Lung (tissue), 17 donors: ENCODE measurements at places on chromosomes 1 and 21.

- no peak for DNase-seq
These were observed 116.1 kb downstream of the DENND1B start for GRCh38 chr1:197659171-197659570.

GRCh38 chr1:55047611-55048010 is 8.3 kb downstream of the PCSK9 start:
- DNase-seq: no peak

- DNase-seq: no peak
These were observed 51.6 kb downstream of the MROH9 start for GRCh38 chr1:170986901-170987300.

DNA sequence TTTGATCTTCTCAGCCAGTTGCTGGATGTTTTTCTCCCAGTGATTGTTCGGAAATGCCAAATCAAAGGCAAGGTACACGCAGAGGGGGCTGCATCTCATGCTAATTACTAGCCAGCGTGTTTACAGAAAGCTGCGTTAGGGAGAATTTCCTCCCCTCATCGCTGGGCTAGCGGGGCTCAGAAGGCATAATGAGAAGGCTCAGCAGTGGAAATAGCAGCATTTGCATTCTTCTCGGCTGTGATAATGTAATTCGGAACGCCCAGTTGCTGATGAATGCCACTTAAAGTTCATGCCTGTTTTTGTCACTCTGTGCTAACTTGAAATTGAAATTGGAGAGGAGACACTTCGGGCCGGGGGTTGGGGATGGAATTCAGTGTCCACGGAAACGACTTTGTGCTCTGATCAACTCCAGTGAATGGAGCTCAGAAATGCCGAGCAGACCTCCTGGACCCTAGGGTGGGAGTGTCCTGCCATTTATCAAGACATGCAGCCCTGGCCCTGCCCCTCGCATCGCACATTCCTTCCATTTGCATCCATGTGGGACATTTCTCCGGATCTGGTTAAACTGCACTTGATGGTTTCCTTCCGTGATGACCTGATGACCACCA is 313.4 kb upstream of the C1orf174 start:
- DNase-seq: no peak

- DNase-seq: no peak
These were observed 6.0 kb downstream of the PSMB4 start for GRCh38 chr1:151405187-151405951.

DNA sequence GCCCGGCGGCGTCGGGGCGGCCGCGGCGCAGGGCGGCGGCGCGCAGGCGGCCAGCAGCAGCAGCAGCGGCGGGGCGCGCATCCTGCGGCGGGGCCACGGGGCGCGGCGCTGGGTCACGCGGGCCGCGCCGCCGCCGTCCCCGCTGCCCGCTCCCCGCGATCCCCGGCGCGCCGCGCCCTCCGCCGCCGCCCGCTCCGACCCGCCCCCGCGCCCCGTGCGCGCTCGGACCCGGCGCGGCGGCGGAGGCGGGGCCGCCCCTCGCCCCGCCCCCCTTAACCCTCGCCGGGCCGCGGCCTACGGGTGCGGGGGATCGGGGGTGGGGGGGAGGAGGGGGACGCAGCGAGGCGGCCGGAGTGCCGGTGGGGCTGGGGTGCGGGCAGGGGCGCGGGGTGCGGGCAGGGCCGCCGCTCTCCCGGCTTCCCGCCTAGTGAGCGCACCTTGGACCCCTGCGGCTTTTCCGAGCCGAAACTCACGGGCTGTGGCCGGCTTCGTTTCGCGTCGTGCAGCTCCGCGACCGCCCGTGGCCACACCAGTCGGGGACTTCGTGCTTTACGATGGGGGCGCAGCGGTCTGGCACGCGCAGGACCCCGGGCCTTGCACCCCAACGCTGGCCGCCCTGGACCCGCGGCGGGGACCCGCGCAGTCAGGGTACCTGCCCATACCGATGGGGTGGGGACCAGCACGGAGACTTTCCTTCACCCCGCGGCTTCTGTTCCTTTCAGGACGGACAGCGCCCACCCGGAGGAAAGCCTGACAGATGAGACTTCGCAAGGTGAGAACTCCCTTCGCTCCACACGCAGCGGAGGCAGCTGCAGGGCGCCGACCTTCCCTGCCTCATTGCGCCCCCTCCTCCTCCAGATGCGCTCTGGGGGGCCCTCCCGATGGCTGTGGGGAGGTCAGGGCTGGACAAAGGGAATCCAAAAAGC is at the start of gene FNDC10:
FNDC10 (minus strand) TSS at position 201 of the 926 bp plus-strand sequence; CDS start at position 81, 120 bp downstream.
- no peak for DNase-seq

- DNase-seq: no peak
These were observed 26.3 kb upstream of the ZNF648 start for GRCh38 chr1:182087719-182088350.

DNA sequence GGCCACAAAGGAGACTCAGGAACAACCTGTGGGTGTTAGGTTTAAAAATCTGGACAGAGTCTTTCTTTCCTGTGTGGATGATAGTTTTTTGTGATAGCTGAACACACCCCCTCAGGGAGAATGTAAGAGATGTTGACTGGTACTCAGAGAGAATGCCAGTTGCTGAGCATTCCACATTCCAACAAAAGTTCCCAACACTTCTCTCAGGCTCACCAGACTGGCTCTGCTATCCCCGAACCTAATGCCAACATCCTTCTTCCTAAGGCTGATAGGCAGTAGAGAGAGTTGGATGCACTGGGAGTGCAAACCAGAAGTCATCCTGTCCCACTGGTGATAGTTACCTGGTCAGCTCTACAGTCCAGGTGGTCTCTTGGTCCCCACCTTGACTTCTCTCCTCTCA is 28.7 kb upstream of the POU2F1 start:
- DNase-seq: no peak

DNA sequence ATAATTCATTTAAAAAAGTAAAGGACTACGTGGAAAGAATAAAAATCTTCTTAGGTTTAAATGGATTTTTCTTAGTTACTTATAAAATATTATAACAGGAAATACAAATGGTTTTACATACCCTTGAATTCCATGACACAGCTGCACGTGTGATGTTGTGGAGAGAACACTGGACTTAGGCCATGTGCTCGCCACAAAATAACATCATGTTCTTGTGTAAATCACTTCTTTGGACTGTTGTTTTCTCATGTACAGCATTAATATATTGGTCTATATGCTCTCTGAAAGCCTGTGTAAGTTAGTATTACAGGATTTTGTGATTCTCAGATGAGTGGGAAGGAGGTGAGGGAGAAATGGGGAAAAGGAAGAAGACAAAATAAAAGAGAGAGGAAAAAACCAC is 228.2 kb downstream of the DNM3 start:
- DNase-seq: no peak

DNA sequence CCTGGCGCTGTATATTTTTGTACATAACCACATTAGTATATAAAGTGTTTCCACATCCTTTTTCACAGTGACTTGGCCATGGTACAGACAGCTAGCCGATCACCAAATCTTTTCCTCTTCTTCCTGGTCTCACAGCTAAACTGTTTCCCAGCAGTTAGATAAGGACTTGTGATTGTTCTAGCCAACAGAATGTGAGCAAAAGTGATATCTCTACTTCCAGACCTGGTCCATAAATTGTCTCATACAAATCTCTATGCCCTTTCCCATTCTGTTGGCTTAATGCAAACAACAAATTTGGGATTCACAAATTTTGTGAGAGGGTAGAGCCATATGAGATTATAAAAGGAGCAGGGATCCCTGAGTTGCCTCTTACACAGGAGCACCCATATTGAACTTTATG is 19.5 kb downstream of the PAFAH2 start:
- DNase-seq: no peak

- no peak for DNase-seq
These were observed 6.8 kb downstream of the GPR137B start for GRCh38 chr1:236149003-236149595.

GRCh38 chr1:52426371-52426770 is 22.0 kb downstream of the PRPF38A start:
- peak; percentile 40 for DNase-seq

GRCh38 chr1:222240536-222241181 is 307.2 kb downstream of the HHIPL2 start:
- DNase-seq: no peak

DNA sequence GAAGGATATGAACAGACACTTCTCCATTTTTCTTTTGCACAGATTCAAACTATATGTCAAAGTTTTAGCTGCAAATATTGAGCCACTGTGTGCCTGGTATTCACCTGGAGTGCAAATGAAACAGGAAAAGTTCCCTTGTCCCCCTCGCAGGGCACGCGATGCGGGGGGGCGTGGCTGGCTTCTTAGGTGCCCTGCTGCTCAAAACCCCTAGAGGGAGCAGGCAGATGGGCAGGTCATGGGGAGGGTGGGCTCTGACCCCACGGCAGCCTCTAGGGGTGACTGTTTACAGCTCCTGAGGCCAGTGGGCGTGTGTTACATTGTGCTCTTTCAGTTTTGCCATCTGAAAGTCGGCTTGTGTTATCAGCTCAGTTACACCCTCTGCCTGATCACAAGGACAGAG is 931.2 kb upstream of the B3GALT2 start:
- DNase-seq: no peak

- no peak for DNase-seq
These were observed 31.0 kb downstream of the HSD3B1 start for GRCh38 chr1:119537966-119538365.

GRCh38 chr1:220803401-220804201 is 16.9 kb downstream of the MTARC1 start:
- DNase-seq: peak; percentile 68

DNA sequence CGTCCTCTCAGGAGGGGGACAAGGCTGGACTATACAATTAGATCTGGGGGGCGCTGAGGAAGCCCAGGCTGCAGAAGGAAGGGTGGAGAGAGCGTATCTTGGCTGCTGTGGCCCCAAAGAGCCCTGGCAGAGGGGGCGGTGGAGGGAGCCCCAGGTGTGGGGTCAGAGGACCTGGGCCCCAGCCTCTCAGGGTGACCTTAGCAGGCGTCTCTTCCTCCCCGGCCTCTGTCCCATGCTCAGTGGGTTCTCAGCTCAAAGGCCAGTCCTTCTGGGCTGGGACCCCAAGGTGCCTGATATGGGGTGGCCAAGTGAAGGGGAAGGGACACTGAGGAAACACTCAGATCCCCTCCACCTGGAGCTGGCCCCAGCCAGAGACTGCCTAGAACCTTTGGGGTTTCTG is 1.8 kb downstream of the FAM131C start:
- DNase-seq: no peak

DNA sequence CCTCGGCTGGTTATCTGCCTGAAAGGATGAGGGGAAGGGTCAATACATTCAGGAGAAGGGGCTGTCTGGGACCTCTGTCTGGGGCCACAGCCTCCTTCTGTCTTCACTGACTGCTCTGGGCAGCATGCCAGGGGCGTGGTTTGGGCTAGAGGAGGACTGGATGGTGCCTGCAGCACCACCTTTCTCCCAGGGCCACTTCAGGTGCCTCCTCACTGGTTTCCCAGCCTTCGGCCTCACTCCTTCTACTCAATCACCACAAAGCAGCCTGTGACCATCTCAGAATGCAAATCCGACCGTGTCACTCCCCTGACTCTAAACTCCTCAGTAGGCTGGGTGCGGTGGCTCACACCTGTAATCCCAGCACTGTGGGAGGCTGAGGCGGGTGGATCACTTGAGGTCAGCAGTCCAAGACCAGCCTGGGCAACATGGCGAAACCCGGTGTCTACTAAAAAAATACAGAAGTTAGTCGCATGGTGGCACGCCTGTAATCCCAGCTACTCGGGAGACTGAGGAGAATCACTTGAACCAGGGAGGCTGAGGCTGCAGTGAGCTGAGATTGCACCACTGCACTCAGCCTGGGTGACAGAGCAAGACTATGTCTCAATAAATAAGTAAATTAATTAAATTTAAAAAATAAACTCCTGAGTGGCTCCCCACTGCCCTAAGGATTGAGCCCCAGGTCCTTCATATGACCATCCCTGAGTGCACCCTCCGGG is 50.1 kb upstream of the ECE1 start:
- no peak for DNase-seq

GRCh38 chr21:20998456-20998789 is 214 bp downstream of the NCAM2 start:
- DNase-seq: no peak
